ENCODE measurements at places on chromosomes 11 and 22.
A peak's percentile ranks its signal among the peaks of the same experiment; 100 is the strongest.

- no peak for DNase-seq
These were observed 921 bp downstream of the TESMIN start for GRCh38 chr11:68750195-68751003.

DNA sequence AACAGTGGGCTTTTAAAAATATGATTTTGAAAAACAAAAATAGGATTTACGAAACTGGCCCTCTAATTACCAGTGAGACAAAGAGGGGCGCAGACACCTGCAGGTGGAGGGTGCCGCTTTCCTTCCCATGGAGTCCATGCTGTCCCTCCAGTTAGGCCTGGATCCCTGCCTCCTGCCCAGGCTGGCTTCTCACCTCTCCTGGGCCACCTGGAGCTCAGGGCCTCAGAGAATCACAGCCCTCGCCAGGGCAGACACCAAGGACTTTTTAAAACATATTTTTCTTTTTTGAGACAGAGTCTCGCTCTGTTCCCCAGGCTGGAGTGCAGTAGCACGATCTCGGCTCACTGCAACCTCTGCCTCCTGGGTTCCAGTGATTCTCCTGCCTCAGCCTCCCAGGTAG lies 1437.2 kb downstream of the TBC1D22A start:
- DNase-seq, result no peak

GRCh38 chr11:10072142-10072541 lies 221.9 kb downstream of the SBF2 start:
- DNase-seq, result no peak

GRCh38 chr11:45217991-45218390 lies 68.2 kb downstream of the SYT13 start:
- DNase-seq, result no peak

DNA sequence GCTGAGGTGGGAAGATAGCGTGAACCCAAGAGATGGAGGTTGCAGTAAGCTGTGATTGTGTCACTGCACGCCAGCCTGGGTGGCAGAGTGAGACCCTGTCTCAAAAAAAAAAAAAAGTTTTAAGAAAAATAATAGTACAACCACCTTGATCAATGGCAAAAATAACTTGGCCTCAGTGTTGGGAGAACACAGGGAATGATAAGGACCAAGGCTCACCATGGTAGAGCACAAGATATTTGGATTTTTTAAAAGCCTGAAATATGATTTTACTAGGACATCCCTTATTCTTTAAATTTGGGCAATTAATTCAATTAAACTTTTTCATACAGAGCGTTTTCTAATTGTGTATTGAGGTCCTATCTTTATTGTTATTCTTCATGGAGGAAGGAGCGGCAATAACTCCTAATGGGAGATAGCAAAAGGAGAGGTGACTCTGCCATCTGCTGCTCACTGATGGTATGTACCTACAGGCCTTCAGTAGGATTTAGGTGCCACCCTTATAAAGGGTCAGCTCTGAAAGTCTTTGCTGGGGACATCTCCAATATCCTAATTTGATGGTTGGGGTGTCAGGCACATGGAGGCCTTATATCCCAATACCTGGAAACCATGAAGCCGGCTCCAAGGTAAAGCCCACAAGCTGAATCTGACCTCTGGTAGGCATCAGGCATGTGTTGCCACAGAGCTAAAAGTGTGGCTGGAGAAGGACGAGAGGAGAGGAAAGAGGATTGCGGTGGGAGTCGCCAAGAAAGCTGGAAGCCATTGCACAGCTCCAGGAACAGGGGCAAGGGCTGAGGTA lies 21.9 kb upstream of the POLD3 start:
- DNase-seq, result peak; percentile 50

DNA sequence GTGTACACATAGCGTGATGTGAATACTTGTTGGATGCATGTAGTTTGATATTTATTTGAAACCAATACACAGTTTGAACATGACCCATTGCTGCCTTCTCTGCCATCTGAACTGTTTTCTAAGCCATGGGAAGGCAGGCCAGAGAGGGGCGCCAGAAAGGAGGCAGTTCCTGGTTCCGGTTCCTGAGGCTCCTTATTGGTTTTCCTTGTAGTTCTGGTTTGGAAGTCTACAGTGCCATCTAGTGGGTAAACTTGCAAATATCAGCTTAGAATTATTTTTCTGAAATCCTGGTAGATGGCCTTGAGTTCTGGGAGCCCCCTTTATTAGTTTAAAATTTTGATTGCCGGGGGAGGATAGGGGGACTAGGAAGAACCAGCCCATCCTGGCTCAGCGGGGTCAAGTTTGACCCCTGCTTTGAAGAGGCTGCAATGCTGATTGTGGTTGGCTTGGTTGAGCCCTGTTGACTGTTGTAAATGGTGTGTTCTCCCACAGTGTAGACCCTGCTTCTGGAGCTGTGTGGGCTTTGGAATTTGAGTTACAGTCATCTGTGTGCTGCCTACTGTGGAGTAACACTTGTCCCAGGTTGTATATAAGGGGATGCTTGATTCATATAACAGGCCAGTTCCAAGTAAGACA lies 48.4 kb downstream of the GRAMD1B start:
- DNase-seq, result peak; percentile 87

- DNase-seq, result no peak
These were observed 1.2 kb upstream of the FCHSD2 start for GRCh38 chr11:73143126-73143838.

DNA sequence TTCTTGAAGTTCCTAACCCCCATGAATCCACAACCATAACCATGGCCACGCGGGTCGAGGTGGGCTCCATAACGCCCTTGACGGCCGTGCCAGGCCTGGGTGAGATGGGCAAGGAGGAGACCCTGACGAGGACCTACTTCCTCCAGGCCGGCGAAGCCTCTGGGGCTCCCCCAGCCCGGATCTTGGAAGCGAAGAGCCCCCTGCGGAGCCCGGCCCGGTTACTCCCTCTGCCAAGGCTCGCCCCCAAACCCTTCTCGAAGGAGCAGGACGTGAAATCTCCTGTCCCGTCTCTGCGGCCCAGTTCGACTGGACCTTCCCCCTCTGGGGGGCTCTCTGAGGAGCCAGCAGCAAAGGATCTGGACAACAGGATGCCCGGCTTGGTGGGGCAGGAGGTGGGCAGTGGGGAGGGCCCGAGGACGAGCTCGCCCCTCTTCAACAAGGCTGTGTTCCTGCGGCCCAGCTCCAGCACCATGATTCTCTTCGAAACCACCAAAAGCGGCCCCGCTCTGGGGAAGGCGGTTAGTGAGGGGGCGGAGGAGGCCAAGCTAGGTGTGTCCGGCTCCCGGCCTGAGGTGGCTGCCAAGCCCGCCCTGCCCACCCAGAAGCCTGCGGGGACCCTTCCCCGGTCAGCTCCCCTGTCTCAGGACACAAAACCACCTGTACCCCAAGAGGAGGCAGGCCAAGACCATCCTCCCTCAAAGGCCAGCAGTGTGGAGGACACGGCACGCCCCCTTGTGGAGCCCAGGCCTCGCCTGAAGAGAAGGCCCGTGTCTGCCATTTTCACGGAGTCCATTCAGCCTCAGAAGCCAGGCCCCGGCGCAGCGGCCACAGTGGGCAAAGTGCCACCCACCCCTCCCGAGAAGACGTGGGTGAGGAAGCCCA lies 75.7 kb downstream of the KIAA1671 start:
- DNase-seq, result no peak

- peak; percentile 37 for DNase-seq
These were observed 3.2 kb downstream of the NELL1 start for GRCh38 chr11:20672575-20672974.

- no peak for DNase-seq
These were observed 48.2 kb downstream of the ELFN2 start for GRCh38 chr22:37379085-37379484.

DNA sequence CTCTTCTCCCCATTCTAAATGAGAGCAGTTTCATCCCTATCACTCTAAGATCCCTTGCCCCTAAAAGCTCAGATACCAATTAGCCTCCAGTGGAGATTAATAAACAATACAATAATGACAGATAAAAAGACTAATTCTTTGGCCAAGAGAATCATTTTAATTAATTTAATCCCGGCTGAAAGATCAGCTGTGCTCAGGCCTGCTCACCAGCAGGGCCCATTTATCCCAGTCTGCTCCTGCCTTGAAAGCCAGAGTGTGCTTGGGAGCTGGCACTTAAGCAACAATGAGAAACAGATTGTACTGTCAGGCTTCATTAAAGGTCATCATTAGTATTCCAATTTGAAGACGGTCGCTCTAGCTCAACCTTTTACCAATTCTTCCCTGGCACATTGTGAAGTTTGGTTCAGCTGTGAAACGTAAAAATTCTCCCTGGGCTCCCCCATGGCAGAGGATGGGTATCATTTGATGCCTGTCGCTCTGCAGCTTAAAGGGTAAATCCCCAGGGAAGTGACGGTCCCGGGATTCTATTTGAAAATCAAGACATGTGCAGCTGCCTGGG lies 36.1 kb upstream of the HTATIP2 start:
- DNase-seq, result no peak

DNA sequence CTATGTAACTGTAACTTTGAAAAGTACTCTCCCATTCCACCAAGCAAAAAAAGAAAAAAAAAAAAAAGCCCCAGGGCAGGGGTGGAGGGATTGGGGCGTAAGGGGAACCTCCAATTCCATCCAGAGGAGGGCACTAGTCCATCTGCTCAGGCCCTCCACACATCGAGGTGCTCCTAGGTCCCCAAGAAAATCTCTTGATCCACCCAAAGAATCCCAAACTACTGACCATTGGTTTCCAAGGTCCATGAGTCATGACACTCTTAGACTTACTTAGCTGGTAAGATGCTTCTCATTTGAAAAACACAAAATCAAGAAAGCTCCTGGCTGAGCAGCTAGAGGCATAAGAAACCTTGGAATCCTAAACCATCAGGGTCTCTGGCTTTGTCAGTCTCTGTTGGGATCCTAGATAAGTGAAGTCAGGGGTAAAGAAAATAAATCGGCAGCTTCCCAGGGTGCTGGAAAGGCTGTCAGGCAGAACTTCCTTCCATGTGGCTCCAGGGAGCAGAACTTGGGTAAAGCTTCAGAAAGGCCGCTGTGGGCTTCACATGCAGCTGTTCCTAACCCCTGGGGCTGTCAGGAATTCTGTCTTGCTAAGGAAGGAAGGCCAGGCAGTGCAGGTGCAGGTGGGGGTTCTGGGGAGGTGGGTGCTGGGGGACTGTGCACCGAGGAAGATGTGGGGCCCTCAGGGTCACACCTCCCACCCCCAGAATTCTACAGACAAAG lies 49.4 kb upstream of the ADA2 start:
- no peak for DNase-seq

DNA sequence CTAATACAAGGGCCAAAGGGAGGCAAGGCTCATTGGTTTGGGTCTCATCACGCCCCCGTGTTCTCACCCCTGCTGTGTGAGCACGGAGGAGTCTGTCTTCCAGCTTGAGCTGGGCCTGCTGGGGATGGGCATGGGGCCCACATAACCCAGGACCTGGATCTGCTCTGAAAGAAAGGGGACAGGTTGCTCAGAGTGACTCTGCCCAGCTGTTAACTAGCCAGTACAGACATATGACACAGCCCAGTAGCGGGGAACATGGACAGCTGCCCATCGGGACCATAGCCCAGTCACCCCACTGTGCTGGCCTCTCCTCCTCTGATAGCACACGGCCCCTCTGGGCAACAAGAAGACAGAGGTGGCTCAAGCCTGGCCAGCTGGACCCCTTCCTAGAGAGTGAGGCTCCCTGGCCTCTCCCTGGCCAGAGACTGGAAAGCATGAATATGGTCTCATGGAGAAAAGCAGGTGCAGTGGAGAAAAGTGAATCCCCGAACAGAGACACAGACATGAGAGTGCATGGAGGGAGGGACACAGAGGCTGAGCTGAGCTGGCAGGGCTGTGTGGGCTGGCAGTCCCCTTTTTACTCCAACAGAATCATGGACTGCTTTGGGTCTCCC lies 973.9 kb downstream of the BRD1 start:
- no peak for DNase-seq
